AG04450 (cell line): ENCODE measurements at places on chromosomes 1 and 21.

GRCh38 chr1:199551967-199552565 is 475.4 kb upstream of the NR5A2 start:
- peak; percentile 48 for DNase-seq

- no peak for DNase-seq
These were observed 36.5 kb upstream of the KCNJ15 start for GRCh38 chr21:38220270-38220737.

GRCh38 chr1:10152709-10153284 is 57.6 kb upstream of the KIF1B start:
- DNase-seq: peak; percentile 16

DNA sequence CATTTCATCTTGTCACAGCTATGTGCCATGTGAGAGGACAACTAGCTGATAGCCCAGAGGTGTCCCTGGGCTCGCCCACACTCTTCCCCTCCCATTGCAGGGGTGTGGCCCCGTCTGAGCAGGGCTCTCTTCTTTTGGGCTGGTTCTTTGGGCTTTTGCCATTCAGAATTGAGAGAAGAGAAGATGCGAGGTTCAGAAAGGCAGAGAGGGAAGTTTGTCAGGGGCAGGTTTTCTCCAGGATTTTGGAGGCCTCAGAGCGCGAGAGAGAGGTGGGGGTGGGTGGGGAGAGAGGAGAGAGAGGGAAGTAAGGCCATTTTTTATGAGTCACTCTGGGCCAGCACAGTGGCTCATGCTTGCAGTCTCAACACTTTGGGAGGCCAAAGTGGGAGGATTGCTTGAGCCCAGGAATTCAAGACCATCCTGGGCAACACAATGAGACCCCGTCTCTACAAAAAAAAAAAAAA is 5.2 kb downstream of the IFI6 start:
- no peak for DNase-seq

GRCh38 chr1:48674641-48675040 is 102.0 kb downstream of the BEND5 start:
- no peak for DNase-seq

DNA sequence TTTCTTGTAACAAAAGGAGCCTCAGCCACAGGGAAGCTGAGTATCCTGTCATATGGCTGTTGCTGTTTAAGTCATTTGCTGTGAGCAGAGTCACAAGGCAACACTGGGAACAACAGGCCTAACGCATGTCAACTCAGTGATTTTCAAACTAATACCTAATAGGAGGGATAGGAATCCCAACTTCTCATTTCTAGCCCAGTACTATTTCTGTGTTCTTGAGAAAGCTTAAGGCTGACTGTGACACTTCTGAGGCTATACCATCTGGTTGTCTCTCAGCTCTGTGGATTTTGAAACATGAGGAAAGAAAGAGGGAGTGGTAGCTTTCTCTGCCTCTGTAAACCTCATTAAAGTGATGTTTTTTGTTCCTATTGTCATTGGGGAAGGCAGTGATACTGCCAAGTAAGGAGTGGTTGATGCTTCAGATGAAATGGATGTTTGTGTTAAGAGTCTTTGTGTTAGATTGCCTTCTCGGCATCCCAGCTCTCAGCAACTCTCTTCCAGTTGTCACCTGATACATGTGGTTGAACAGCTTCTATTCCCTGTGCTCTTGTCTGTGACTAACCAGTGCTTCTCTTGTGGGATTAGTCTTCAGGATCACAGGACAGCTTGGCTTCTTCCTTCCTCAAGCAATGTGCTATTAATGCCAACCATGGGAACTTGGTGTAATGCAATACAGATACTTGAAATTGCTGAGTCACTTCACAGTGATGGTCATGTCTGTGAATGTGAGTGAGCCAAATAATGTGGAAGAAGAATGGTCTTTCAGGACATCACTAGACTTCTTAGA is 166.8 kb upstream of the IVNS1ABP start:
- peak; percentile 51 for DNase-seq

DNA sequence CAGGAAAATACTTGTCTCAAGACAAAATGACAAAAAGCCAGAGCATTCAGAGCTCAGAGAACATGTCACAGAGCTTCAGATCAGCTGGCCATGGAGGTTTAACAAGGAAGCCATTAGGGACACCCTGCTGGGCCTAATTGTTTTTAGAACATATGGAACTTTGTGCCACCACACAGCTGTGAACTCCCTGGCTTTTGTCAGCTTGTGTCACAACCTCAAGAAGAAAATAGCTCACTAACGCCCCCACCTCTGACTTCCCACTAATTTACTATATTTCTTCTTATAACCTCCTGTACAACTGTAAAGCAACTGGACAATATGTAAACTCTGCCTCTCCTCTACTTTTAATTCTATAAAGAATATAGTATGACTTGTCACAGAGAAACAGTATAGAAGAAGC is 21.0 kb upstream of the TDRD10 start:
- DNase-seq: no peak

DNA sequence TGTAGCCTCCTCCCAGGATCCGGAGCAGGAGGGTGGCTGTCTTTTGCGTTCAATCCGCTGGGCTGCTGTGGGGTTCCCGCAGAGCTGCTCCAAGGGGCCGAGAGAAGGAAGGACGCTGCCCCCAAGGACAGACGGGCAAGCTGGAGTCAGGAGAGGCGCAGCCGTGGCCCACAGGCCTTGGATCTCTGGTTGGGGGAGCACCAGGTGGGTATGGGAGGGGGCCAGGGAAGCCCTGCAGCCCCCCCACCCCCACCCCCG is 15.9 kb upstream of the SKI start:
- no peak for DNase-seq

DNA sequence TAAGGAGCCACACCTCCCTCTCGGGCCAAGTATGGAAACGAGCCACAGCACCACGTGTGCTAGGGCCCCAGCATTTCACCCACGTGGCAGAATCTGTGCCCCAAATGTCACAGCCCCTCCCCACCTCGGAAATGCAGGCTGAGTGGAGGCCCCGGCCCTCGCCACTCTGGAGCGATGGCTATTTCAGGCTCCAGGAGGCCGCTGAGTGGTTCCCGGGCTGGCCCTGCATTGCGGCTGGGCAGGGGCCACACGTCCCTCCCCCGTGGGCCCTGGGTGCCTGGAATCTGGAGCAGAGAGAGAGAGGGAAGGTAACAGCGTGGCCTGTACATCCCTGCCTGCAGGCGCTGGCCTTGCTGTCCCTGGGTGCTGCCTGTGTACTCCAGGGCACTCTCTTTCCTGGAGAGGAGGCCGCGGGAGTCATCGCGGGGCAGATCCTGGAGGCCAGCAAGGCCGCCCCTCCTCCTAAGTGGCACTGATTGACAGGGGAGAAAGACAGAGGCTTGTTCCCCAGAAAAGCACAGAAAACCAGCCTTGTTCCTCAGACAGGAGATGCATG is 68.0 kb upstream of the TRAPPC10 start:
- no peak for DNase-seq

DNA sequence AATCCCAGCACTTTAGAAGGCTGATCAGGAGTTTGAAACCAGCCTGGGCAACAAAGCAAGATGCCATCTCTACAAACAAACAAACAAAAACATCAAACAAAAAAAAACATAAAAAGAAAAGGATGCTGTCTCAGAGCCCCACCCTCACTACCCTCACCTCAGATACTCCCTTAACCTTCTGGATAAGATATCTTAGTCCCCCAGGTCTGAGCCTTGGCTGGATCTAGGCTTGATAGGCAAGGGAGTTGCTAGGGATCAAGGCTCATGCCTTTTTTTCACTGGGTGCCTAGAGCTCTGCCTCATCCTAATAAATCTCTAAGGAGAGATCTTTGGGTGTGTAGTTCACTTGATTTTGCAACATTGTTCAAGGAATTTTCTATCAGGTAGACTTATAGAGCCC is 7.4 kb downstream of the HDAC1 start:
- DNase-seq: no peak

GRCh38 chr1:24763671-24764070 is 18.4 kb downstream of the CLIC4 start:
- no peak for DNase-seq

GRCh38 chr1:209808059-209808581 is 2.2 kb upstream of the IRF6 start:
- DNase-seq: peak; percentile 85

DNA sequence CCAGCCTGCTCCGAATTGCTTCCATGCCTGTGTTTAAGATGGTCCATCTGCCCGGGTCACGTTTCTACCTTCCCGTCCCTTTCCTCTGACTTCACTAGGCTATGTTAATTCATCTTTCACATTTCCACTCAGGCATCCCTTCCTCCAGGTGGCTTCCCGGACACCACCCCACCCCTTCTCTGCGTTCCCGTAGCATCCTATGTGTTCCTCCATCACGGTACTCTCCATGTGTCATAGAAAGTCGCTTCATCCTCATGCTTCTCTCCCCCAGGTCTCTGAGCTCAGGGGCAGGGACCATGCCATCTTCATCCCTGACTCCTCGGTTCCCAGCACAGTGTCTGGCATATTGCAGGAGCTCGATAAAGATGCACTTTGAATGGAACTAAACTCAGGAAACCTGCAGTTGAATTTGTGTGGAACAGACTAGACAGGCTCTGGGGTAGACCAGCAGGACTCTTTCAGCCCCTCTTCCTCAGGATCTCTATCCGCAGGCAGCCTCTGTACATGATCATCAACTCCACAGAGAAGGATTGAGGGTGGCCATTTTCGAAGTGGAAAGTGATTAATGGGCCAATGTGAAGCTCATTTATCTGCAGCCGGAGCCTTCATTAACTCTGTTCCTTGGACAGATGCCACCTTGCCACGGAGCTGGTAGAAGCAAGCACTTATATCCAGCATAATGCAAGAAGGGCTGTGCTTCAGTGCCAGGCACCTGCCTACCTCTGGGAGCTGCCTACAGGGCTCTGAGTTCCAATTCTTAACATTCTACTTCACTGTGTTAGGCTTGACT is 9.1 kb downstream of the C1orf226 start:
- no peak for DNase-seq

DNA sequence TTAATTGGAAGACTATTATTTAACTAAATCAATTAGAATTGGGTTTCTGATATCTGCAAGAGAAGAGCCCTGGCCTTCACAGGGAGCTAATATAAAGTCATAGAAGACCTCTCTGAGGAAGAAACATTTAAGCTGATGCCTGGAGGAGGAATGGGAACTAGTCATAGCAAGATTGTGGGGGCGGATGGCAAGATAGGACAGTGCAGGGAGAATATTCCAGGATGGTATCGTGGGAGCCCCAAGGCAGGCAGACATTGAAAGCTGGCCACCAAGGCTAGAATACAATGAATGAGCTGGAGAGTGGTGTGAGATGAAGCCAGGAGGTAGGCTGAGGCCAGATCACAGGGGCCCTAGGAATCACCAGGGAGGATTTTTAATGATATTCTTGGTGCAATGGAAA is 20.8 kb upstream of the MYSM1 start:
- no peak for DNase-seq

DNA sequence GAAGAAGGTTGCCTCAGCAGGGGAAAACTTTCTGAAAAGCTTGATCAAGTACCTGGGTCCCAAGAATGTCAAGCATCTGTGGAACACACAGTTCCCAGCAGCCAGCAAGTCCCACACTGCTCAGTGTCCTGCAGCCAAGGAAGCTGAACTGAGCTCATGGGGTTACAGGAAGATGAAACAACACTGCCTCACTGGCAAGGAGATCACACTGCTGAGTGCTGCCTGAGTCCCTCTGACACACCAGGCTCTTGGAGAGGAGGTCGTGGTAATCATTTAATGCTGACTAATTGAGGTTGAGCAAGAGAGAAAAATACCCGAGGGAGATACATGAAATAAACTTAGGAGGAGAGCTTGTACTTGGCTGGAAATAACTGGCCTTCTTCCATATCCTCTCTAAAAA is 75.2 kb downstream of the MPZL1 start:
- peak; percentile 93 for DNase-seq

DNA sequence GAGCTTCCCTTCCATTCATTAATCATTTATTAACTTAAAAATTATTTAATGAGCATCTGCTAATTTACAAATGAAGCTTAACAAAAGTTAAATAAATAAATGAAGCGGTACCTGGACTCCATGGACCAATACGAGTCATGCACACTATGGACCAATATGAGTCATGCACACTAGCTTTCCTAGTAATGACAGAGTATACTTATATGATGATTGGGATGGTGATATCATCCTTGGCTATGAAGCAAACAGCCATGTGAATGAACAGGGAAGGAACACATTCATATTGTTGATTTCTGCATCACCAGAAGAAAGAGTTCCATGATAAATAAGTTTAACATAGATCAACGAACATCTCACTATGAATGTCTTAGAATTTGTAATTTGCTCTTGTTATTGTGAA is 109.9 kb downstream of the SPAG17 start:
- DNase-seq: no peak

GRCh38 chr21:37560385-37560784 is 193.8 kb downstream of the DYRK1A start:
- no peak for DNase-seq

DNA sequence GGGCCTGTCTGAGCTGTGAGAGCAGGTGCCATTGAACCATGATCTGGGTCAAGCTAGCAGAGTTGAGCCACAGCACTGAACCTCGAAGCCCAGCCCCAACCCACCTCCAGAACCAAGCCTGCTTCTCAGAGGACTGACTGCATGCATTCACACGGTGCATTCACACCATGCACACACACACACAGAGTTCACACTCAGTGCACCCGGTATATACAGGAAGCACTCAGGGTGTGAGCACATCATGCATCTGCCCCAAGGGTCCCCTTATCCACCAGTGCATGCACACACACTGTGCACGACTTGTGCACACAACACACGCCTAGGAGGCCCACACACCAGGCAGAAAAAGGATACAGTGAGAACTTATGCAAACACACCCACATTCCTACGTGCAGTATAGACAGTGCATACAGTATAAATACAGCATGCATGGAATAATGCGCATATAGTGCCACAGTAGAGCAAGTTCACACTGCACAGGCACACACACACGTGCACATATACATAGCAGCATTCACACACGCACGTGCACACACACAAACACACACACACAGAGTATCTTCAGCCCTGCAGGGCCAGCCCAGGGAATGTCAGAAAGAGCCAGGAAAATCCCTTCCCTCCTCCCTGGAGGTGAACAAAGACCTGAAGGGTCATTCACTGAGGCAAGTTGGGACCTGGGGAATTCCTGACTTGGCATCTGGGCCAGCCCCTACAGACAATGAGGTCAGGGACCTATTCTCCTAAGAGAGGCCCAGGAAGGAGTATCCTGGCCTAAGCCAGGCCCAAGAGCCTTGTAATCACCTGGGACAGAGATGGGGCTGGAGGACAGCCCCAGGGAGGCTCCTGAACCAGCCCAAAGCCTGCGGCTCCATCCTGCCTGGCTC is 42.1 kb downstream of the CAMK2N1 start:
- no peak for DNase-seq
